ENCODE measurements at places on chromosomes 12 and 14.

DNA sequence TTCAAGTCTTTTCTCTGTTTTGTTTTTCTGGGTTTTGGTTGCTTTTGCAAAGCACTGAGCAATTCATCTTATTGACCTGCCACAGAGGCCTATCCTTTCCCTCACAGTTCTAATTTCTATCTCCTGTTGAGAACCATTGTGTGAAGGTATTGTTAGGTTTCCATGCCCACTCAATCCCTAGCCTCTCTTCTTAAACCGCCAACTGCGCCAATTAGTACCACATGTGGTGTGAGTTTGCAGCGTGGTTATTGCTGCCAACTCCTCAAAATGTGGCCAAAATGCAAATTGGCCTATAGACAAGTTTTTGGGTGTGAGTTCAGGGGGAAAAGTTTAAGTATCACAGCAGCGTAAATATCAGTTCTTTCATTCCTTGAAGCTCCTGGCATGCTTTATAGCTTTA, 232.6 kb downstream of the FLRT2 start:
- DNase-seq, result no peak

GRCh38 chr12:8014836-8015235, 17.7 kb upstream of the FOXJ2 start:
- no peak for DNase-seq

GRCh38 chr14:62604524-62604923, 440.7 kb downstream of the KCNH5 start:
- DNase-seq, result no peak

- no peak for DNase-seq
Measured at GRCh38 chr12:82893896-82894295, 207.2 kb downstream of the TMTC2 start.

DNA sequence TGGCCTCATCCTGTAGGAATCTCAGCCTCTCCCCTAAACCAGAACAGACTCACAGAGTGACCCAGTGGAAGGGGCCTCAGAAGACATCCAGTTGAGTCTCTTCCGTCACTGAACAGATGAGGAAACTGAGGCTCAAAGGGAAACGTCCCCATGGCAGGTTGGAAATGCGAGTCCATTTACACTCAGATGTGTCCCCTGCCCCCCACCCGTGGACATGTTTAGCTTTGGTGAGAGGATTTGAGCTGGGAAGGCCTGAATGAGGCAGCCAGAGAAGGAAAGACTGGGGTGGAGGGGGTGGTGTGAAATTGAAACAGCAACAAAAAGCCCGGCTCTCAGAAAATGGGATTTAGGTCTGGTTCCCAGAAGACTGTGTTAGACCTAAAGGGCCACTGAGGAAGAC, 1.7 kb downstream of the FAIM2 start:
- DNase-seq, result no peak

DNA sequence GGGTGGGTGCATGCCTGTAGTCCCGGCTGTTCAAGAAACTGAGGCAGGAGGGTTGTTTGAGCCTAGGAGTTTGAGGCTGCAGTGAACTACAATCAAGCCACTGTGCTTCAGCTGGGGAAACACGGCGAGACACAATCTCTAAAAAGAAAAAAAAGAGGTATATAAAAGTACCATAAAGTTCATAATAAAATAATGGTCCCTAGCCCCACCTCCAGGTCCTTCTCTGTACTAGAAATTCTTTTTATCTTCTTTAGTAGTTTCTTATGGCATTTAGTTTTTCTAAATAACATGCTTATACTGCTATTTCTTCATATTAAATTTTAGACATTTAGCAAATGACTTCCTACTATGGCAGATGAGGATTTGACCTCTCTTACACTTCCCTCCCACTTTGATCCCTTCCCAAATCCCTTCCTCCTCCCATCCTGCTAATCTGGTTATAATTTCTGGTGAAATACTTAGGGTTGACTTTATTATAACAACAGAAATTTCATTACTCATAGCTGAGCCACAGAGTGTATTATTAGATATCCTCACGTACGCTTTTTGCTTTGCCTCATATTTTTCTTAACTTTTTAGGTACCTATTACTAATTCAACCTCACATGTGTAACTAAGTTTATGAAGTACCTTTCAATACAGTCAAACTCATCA, 94.7 kb downstream of the SLC41A2 start:
- no peak for DNase-seq

- DNase-seq, result no peak
Measured at GRCh38 chr12:111598637-111599452, at the start of gene ATXN2. ATXN2 (minus strand) TSS chr12:111599315; CDS start chr12:111599034, 281 bp downstream.

- DNase-seq, result no peak
Measured at GRCh38 chr12:8630131-8630530, 17.5 kb upstream of the AICDA start.

DNA sequence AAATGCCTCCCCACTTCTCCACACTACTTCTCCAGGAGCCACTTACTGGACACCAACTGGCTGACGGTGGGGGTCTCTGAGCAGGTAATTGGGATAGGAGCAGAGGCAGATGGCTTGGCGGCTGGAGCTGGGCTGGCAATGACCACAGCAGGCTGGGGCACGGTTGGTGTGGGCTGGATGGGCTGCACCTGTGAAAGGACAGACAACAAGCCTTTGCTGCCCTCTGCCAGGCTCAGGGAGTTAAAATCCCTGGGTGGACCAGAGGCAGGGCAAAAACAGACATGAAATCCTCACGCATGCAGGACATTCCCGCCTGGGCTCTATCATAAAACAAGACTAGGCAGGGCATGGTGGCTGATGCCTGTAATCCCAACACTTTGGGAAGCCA, 19.3 kb upstream of the TFCP2 start:
- DNase-seq, result no peak

DNA sequence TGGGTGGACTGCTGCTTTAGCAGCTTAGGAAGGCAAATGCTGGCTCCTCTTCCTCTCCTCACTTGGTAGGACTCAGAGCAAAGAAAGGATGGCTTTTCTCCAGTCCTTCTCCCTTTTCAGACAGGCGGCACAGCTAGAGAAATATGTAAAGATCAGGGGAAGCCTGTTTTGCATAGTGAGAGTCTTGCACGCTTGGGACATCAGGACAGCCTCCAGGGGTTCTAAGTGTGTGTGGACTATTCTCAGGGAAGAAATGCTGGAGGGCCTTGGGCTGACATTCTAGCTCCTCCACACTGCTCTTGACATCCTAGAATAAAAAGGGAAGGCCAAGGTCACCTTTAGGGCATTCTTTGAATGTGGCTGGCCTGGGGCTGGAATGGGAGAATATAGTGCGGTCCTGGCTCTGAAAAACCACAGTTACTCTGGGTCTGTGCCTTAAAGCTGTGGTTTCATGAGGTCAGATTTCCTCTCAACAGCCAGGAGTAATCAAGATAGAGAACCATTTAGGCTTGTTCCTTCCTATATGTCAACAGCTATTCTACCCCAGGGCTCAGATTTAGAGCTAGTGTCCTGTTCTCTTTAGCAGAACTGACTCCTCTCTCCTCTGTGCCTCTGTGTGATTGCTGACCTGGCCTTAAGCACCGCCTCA, 24.3 kb downstream of the CMA1 start:
- no peak for DNase-seq

DNA sequence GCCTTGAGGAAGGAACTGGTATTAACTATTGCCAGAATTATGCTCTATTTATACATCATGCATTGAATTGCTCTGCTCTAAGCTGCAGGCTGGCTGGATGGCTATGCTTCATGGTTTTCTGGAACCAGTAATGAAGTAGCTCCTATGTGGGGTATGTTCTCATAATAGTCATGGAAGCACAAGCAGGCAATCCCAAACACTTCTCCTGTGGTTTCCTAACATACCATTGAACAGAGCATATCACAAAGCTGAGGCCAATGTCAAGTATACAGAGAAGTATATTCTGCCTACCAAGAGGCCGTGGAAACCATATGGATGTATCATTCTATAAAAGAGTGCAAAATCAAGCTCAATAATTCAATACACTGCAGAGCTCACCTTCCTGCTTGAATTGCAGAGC, 1752.4 kb upstream of the FLRT2 start:
- DNase-seq, result no peak

GRCh38 chr14:54278665-54279295, 118.0 kb upstream of the CDKN3 start:
- no peak for DNase-seq

DNA sequence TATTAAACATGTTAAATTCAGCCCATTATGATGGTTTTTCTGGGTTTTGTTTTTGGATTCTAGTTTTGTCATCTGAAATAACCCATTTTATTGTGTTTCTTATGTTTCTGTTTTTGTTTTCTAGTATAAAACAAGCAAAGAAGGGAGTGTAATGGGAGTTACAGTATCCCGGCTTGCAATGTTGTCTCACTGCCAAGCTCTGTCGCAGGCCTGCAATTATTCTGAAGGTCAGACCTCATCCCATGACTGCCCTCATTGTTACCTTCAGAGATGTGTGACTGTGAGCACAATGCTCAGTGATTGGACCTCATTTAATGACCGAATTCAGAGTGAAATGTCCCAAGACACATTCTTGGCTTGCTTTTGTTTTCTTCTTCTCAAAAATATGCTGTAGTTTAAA, 73.0 kb upstream of the ATF1 start:
- peak; percentile 79 for DNase-seq

DNA sequence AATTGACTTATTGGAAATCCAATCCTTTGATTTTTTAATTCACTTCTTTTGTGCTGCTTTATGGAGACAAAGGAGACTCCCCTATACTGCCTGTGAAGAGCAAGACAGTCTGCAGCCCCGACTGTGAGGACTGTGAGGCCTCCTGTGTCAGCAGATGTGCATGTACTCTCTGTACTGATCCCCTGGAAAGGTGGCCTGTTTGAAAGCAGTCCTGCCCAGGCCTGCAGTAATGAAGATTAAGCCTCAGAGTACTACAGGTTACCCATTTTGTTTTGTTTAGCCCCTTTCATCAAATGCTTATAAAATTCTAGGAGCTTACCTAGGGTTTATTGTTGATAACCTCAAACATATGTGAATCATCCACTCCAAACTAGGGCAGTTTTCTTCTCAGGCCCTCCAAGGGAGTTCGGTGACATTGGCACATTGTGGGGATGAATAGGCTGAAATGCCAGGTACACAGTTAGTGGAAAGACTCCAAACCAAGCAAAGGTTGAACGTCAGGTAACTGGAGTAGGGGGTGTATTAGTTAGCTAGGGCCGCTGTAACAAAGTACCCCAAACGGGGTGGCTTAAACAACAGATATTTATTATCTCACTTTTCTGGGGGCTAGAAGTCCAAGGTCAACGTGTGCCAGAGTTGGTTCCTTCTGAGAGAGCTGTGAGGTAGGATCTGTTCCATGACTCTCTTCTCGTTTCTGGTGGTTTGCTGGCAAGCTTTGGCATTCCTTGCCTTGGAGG, 208.7 kb upstream of the BCL2L14 start:
- no peak for DNase-seq

DNA sequence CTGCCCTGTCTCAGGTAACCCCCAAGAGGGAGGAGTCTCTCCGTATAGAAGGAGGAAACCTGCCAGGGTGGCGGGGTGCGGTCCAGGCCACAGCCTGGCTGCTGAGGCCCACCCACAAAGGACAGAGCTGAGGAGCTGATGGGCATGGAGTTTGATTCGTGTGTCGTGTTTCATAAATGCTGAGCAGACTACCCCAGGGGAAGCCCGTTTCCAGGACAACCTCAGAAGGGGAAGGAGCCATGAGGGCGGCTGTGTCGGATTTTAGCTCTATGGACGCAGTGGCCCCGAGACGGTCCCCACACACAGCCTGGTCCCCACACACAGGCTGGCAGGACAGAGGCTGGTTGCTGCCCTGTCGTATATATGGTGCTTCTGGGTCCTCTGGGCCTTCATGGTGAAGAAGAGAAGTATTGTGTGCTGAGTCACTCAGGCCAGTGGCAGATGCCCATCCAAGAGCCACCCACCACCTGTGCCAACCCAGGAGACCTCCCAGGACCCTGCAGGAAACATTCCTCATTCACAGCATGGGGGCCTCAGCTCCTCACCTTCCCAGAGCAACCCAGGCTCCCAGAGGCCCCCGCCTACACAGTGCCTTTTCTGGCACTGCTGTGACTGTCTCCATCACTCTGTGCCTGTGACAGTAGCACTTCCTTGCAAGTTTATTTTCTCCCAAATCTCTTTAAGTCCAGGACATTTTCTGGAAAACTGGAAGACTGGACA, 63.1 kb upstream of the RIN3 start:
- no peak for DNase-seq

- DNase-seq, result no peak
Measured at GRCh38 chr12:64603183-64603841, 7.0 kb upstream of the RASSF3 start.

DNA sequence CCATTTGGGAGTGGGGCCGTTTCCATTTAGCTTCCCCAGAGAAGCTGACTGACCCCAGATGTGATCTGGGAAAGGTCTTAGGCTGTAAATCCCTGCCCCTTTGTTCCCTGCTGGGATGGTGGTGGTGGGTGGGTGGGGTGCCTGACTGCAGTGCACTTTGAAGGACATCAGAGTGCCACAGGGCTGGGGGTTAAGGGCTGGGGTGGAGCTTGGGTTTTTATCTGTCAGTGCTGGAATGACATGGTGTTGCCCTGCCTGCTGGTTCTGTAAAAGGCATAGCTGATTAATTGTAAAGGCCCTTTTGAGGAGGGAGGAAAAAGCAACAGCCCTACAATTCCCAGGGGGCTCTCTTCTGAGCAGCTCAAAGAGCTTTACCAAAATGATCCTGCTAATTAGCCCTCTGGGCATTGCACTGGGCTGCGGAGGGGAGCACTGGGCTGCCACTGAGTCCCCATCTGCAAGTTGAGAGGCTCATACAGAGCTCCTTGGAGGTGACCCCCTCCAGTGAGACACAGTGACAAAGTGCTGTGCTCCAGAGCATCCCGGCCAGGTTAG, 21.1 kb downstream of the PLEKHG3 start:
- no peak for DNase-seq

GRCh38 chr12:2752676-2753371, 41.9 kb upstream of the FKBP4 start:
- DNase-seq, result peak; percentile 44

DNA sequence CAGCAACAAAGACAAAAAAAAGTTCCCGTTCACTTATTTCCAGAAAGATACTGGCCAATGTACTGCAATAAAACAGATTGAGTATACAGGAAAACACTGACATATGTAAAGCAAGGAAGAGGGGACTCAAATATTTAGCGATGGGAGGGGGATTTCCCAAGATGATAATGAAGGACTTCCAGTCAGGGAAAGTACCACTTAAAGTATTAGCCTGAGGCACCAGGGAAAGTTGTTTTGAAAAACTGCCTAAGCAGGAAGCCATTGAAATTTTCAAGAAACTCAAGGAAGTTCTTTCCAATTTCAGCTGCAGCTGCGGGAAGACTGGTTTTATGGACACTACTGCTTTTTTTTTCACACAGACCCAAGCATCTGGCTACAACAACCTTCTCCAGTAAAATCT, 1007.4 kb upstream of the NOVA1 start:
- no peak for DNase-seq

- no peak for DNase-seq
Measured at GRCh38 chr14:55111122-55111708, 17.8 kb upstream of the LGALS3 start.
